NCI-H2227 treated with DMSO at 0.1 percent for 48 hours (cell line): ENCODE measurements at places on chromosomes 11 and 22.

DNA sequence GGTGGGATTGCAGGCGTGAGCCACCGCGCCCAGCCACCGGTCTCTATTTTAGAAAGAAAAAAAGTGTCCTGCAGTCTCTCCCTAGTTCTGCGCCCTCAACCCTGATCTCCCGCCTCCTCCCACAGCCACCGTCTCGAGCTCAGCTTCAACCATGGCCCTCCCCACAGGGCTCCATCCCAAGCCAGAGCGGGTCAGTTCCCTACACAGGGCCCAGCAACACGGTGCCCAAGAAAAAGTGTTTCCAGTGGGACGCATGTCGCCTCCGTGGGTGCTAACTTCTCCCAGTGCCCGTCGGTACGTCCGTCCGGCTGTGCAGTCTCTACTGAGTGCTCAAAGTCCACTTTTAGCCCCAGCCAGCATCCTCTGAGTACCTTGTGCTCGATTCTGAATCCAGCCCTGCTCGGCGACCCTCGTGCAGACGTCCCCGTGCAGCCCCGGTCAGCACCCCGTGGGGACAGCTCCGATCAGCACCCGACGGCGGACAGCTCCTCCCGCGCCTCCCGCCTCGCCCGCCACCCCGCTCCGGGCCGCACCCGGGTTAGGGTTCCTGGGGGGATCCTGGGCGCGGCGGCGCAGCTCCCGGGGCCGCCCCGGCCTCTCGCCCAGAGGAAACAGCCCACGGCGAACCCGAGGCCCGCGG is 657 bp upstream of the MAPK8IP2 start:
- peak; percentile 3 for DNase-seq

DNA sequence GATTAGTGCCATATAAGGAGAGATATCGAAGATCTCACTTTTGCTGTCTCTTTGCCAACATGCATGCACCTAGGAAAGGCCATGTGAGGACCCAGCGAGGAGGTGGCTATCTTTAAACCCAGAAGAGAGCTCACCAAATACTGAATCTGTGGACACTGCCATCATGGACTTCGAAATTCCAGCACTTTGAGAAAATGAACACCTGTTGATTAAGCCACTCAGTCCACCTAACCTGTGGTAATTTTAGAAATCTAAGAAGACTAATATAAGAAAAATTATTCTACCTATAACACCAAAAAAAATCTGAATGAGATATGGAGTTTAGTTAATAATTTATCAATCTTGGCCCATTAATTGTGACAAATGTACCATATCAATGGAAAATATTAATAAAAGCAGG is 193.6 kb upstream of the CARD18 start:
- DNase-seq: no peak

DNA sequence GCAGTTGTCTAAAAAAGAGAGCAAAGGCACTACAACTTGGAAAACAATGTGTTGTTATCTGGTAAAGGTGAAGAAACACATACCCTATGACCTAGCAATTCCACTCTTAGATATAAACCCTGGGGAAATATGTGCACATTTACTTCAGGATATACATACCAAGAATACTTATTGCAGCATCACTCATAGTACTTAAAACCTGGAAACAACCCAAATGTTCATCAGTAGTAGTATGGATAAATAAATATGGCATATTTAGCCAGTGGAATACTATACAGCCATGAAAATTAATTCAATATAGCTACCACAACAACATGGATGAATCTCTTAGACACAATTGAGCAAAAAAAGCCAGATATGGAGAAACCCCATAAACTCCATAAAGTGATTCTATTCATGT is 26.1 kb upstream of the MICAL2 start:
- no peak for DNase-seq

DNA sequence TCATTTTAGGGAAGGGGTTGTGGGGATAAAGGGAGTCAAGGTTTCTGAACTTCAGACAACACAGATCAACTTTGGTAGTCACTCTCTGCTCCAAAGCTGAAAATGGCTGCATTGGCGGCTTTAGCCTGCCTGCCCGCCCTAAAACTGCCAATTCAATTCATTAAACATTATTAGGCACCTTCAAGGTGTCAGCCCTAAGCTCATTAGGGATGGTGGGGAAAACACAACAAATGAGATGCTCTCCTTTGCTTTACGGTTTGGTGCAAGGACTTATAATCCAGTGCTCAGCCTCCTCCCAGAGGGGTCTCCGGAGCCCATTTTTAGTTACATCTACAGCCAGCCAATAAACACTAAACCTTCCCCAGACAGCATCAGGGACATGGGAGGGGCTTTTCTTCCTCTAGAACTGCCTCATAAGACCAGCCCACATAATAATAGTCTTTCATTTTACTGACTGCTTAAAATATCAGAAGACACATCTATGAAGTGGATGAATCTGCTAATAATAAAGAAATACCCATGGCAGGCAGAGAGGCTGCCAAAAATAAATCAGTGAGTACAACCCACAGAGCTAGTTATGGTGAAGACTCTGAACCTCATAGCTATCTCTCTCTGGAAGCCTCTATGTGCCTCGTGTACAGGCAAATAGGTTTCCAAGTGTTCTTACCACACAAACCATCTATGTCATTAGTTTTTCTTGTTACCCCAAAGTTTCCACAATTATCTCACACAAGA is 102.8 kb upstream of the NCAM1 start:
- no peak for DNase-seq

GRCh38 chr11:11373934-11374333 is 20.9 kb upstream of the CSNK2A3 start:
- no peak for DNase-seq

- no peak for DNase-seq
Measured at GRCh38 chr11:128615076-128615475, 27.7 kb upstream of the ETS1 start.

- DNase-seq: no peak
Measured at GRCh38 chr11:120601536-120601935, 90.0 kb downstream of the GRIK4 start.
